ENCODE measurements at places on chromosomes 6 and 20. TPM values are rescaled to one million over a fixed set of nuclear protein-coding genes. Genes with fewer than 3 reads are reported as not detected.

DNA sequence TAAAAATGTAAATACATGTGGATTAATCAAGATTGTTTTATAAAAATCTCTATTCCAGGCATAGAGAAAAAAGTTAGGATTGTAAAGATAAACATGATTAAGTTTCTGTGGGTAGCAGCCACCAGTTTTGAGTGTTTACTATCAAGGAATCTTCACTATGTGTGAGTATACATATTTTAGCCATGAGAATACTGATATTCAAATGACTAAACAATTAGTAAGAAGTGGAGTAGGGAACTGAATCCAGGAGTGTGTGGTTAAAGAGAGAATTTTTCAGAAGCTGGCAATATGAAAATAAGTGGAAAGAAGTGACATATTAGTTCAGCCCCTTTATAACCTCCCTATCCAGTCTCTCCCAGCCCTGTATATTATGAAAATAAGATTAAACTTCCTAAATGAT is 10.3 kb downstream of the ELOVL2 start:
- no peak for DNase-seq

WFDC13 gene
- total RNA-seq = not detected

GPLD1 gene
- total RNA-seq = 0.72 TPM

CLIC5 gene
- total RNA-seq = 1.1 TPM

DNA sequence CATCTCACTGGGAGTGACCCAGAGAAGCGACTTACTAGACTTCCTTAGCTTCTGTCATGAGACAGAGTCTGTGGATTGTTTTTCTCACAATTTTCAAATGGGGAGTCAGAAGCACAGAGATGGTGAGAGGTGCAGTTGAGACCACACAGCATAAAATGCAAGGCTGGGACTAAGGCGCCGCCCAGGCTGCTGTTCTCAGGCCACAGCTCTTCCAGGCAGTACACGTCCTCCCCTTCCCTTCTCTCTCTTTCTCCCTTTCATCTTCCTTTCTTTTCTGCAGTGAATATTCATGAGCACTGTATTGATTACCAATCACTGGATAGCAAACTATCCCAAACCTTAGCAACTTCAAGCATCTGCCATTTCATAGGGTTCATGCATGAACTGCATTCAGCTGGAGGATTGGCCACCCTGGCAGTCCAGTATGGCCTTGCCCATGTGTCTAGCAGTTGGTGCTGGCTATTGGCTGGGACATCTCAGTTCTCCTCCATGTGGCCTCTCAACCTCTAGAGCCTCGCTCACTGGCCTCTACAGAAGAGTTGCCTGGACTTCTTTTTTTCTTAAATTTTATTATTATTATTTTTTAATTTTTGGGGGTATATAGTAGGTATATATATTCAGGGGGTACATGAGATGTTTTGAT is 11.4 kb downstream of the BCAS4 start:
- no peak for DNase-seq

All from activated CD8-positive, alpha-beta T cell treated with anti-CD3 and anti-CD28 coated beads for 36 hours (primary cell).